Muscle of leg (tissue), 16 donors: ENCODE measurements at places on chromosomes 5 and 9. TPM values are rescaled to one million over a fixed set of nuclear protein-coding genes. Genes with fewer than 3 reads are reported as not detected.

- H3K4me3 ChIP-seq = no peak overlapping the region
- DNase-seq = no peak
- H3K4me1 ChIP-seq = no peaks in the 10 kb centered on the region
Observed at GRCh38 chr5:66671305-66671704, 75.1 kb downstream of the MAST4 start.

- DNase-seq = no peak
- H3K27ac ChIP-seq = no peak overlapping the region
- no peaks in the 10 kb centered on the region for H3K27me3 ChIP-seq
Observed at GRCh38 chr5:91137647-91138046, 245.5 kb downstream of the ARRDC3 start.

GRCh38 chr5:148620696-148621095 lies 33.6 kb downstream of the HTR4 start:
- H3K27ac ChIP-seq = no peak overlapping the region
- no peaks in the 10 kb centered on the region for H3K36me3 ChIP-seq
- no peaks in the 10 kb centered on the region for H3K27me3 ChIP-seq

DNA sequence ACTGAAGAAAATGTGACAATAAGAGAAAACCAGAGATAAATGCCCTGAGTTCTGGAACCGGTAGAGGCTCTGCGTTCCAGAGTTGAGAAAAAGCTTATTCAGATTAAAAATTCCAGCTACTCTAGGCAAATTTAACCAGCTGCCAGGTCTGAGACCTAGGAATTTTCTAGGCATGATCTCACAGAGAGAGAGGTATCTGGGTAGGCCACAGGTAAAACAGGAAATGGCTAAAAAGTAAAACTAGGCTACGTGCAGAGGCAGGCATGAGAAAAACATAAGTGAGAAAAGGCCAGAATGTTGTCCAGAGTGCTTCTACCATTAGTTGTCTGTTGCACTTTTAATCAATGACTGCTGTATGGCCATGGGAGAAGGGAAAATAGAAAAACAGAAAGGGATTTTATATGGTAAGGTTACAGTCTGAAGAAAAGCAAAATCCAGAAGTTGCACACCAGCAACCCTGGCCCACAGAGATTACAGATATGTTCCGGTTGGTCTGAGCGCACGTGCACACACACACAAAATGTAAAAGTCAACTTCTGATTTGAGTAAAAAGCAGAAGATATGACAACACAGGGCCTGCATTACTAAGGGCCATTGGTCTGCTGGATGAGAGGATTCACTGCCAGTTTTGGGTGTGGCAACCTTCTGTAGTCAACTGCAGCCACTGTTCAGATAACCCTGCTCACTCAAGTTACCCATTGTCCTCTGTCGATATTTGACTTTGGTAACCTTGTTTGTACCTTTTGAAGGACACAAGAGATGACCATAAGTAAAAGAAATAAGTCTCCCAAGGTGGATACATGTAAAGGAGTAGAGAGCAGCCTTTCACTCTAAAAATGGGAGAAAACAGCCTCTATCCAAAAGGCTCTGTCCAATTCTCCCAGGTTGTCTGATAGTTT lies 266.0 kb downstream of the DTWD2 start:
- no peaks in the 10 kb centered on the region for H3K36me3 ChIP-seq
- no peak for DNase-seq
- no peak overlapping the region for H3K27ac ChIP-seq
- H3K27me3 ChIP-seq = no peaks in the 10 kb centered on the region
- no peak overlapping the region for H3K4me3 ChIP-seq

LAMC3 gene
- total RNA-seq = 1.1 TPM

RECK gene
- total RNA-seq = 15.3 TPM

IL13 gene
- total RNA-seq = not detected

- H3K4me3 ChIP-seq = no peak overlapping the region
- H3K27me3 ChIP-seq = no peaks in the 10 kb centered on the region
- DNase-seq = no peak
- no peak overlapping the region for H3K27ac ChIP-seq
- peaks cover 5% of the 10 kb centered on the region for H3K36me3 ChIP-seq
- no peaks in the 10 kb centered on the region for H3K4me1 ChIP-seq
Observed at GRCh38 chr9:124964604-124965003, 23.7 kb upstream of the GOLGA1 start.

DNA sequence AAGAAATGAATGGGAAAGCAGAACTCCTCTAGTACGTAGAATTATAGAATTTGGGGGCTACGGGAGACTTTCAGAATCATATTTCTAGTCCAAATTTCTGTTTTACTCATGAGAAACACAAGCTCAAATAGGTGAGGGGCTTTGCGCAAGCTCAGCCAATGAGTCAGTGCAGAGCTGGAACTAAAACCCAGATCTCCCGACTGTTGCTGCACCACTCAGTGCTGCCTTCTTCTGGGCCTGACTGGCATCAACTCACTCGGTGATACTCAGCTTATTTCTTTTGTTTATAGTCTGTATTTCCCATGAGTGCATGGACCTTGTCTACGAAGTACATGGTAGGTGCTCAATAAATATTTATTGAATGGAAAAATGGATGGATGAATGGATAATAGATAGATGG lies 280.2 kb downstream of the CDK5RAP2 start:
- peaks cover 3% of the 10 kb centered on the region for H3K4me1 ChIP-seq
- H3K36me3 ChIP-seq = no peaks in the 10 kb centered on the region
- no peak overlapping the region for H3K4me3 ChIP-seq
- no peaks in the 10 kb centered on the region for H3K27me3 ChIP-seq

GHR gene
- total RNA-seq = 15.2 TPM

GRCh38 chr9:18020121-18020745 lies 441.4 kb downstream of the SH3GL2 start:
- no peaks in the 10 kb centered on the region for H3K27me3 ChIP-seq
- H3K36me3 ChIP-seq = no peaks in the 10 kb centered on the region
- no peak overlapping the region for H3K4me3 ChIP-seq
- H3K4me1 ChIP-seq = no peaks in the 10 kb centered on the region

DNA sequence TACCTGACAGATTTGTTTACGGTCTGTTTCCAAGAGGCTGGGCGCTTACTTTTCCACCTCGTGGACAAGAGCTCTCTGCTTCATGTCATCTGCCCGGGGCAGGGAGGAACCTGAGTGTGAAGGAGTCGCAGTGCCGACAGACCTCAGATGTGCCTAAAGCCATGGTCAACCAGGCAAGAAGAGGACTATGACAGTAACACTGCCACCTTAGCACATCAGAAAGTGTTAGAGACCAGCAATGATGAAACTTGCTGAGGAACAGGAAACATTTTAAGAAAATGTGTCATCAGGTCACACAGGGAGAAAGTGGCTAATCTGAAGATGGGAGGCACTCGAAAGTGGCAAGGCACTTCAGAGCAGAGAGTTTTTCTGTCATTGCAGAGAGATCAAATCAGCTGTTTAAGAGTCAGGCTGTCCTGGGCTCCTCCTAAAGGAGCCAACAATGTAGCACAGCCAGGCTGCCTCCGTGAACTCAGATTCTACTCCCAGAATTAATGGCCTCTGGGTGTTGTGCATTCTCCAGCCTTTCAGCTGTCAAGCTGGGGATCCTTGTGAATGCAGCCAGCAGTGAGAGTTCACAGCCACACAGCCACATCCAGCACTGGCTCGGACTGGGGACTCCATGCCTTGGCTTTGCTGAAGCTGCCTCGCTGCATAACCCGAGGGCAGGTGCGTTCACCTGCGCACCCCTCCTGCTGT lies 94.6 kb downstream of the RAPGEF1 start:
- H3K27ac ChIP-seq = peak overlapping the region; percentile 54
- H3K27me3 ChIP-seq = no peaks in the 10 kb centered on the region
- peak; percentile 65 for DNase-seq
- peaks cover 33% of the 10 kb centered on the region for H3K36me3 ChIP-seq
- H3K4me3 ChIP-seq = no peak overlapping the region
- peaks cover 31% of the 10 kb centered on the region for H3K4me1 ChIP-seq

- no peaks in the 10 kb centered on the region for H3K27me3 ChIP-seq
- H3K4me3 ChIP-seq = no peak overlapping the region
- H3K36me3 ChIP-seq = peaks cover 10% of the 10 kb centered on the region
- no peak overlapping the region for H3K27ac ChIP-seq
Observed at GRCh38 chr5:172173564-172174153, 14.4 kb downstream of the STK10 start.

C5orf46 gene
- total RNA-seq = not detected

RAPGEF6 gene
- 21.4 TPM for total RNA-seq

GRCh38 chr9:135885100-135885853 lies 22.1 kb downstream of the CAMSAP1 start:
- H3K4me3 ChIP-seq = no peak overlapping the region
- no peak for DNase-seq
- no peaks in the 10 kb centered on the region for H3K27me3 ChIP-seq
- H3K27ac ChIP-seq = no peak overlapping the region
- peaks cover 13% of the 10 kb centered on the region for H3K36me3 ChIP-seq

DNA sequence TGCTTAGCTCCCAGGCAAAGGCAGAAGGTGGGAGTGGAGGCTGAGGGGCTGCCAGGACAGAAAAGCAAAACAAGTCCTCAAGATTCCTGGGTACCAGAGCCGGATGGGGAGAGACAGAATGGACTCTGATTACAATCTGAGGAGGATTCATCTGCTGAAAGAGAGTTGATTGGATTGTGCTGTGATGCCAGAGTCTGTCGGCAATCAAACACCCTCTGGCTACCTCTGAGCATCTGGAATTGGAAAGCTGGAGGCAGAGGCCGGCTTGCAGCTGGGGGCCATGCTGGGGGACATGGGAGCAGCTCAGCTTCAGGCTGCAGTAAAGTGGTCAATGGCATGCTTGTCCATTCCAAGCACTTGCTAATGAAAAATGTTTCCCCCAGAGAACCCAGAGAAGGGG lies 59.3 kb downstream of the ASTN2 start:
- DNase-seq = no peak
- H3K27me3 ChIP-seq = no peaks in the 10 kb centered on the region
- no peaks in the 10 kb centered on the region for H3K36me3 ChIP-seq
- no peaks in the 10 kb centered on the region for H3K4me1 ChIP-seq

- H3K27me3 ChIP-seq = peaks cover 2% of the 10 kb centered on the region
- DNase-seq = no peak
- no peak overlapping the region for H3K27ac ChIP-seq
- H3K36me3 ChIP-seq = no peaks in the 10 kb centered on the region
- no peak overlapping the region for H3K4me3 ChIP-seq
Observed at GRCh38 chr5:135228222-135228621, 170.8 kb downstream of the MACROH2A1 start.

DNA sequence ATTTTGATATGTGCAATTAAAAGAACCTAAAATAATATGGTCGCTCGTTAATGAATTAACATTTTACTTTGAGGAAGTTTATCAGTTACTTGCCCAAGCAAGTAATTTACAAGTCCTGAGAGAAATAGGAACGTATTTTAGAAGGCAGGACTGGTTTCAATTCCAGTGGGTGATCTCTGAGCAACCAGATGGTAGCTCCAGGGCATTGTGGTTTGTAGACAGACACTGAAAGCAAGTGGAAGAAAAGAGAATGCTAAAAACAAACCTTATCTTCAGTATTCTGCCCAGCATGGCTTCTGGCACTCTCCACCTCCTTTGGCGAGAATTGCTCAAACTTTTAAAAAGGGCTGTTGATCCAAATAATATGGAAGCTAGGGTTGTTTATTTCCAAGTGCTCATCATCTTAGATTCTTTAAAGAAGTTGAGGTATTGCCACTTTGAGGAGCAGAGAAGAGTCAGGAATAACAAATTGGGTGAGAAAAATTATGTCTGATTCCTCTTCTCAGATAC lies 31.8 kb upstream of the ERAP2 start:
- no peaks in the 10 kb centered on the region for H3K4me1 ChIP-seq
- no peak overlapping the region for H3K4me3 ChIP-seq
- H3K27me3 ChIP-seq = no peaks in the 10 kb centered on the region
- H3K36me3 ChIP-seq = no peaks in the 10 kb centered on the region
- DNase-seq = no peak

- peaks cover 23% of the 10 kb centered on the region for H3K4me1 ChIP-seq
- H3K36me3 ChIP-seq = no peaks in the 10 kb centered on the region
- H3K27ac ChIP-seq = no peak overlapping the region
- no peak for DNase-seq
- H3K4me3 ChIP-seq = no peak overlapping the region
Observed at GRCh38 chr5:31981361-31981945, 192.7 kb downstream of the GOLPH3 start.

DNA sequence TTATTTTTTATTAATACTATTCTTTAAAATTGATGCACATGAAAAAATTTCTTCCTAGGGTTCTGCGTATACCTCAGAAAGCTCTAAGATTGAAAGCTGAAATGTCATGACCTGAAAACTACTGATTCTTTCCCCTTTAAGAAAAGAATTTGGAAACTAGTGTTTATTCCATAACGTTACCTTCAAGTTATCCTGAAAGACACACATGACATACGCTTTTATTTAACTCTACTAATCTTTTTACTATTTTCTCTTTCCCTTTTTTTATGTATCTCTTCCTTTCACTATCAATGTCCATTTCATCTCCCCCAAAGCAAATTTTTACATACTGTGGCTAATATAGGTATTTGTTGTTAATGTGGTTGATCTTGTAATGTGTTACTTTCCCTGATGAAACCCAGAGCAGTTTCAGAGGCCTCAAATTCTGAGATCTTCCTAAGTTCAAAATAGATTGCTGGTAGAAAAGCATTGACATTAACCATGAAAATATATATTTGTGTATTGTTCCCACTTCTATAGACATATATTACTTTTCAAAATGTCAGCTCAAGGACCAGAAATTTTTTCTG lies 7.4 kb downstream of the NIPBL start:
- H3K27ac ChIP-seq = no peak overlapping the region
- no peak overlapping the region for H3K4me3 ChIP-seq
- H3K4me1 ChIP-seq = no peaks in the 10 kb centered on the region
- H3K36me3 ChIP-seq = peaks cover 10% of the 10 kb centered on the region
- no peak for DNase-seq

LCN10 gene
- total RNA-seq = 12.3 TPM

DNA sequence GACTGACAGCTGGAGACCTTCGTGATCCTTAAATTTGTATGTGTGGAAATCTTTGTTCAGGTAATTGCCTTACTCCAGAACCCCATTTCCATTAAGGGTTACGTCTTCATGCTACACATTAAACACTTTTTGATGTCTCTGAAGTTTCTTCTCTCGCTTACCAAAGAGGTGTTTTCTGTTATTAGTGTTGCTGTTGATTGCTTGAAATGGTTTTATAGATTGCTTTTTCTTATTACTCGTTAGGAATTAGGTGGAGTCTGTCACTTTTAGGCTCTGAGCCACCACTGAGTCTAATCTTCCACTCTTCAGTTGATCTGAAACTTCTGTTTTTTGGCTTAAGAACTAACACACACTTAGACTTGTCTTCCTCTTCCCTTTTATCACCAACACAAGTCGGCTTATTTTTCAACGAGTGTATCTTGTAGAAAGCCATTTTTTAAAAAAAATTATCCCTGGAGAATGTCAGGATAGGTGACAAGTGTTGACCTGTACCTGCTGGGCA lies 62.2 kb upstream of the PPARGC1B start:
- H3K4me1 ChIP-seq = peaks cover 21% of the 10 kb centered on the region
- H3K27ac ChIP-seq = no peak overlapping the region
- H3K36me3 ChIP-seq = no peaks in the 10 kb centered on the region
- H3K4me3 ChIP-seq = no peak overlapping the region
- peaks cover 3% of the 10 kb centered on the region for H3K27me3 ChIP-seq
- no peak for DNase-seq

SHOC1 gene
- total RNA-seq = not detected

DNA sequence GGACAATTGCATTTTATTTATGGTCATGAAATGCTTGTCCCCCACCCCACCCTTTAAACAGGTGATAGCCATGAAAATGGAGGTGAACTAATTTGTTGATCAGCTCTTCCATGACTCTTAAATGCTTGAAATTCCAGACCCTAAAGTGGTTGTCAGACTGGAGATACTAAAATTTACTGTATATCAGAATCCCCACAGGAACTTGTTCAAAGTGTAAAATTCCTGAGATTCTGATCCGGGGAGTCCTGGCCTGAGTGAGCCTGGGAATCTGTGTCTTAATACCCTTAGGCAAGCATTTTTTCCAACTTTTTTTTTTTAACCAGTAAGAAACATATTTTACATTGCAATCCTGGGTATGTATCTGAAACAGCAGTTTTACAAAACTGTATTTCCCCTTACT lies 4.7 kb downstream of the SKP2 start:
- peak; percentile 51 for DNase-seq
- H3K4me1 ChIP-seq = peaks cover 51% of the 10 kb centered on the region
- peak overlapping the region; percentile 77 for H3K27ac ChIP-seq
- H3K36me3 ChIP-seq = peaks cover 59% of the 10 kb centered on the region
- no peaks in the 10 kb centered on the region for H3K27me3 ChIP-seq
